SK-N-MC (cell line): ENCODE measurements at places on chromosomes 2 and 18.

DNA sequence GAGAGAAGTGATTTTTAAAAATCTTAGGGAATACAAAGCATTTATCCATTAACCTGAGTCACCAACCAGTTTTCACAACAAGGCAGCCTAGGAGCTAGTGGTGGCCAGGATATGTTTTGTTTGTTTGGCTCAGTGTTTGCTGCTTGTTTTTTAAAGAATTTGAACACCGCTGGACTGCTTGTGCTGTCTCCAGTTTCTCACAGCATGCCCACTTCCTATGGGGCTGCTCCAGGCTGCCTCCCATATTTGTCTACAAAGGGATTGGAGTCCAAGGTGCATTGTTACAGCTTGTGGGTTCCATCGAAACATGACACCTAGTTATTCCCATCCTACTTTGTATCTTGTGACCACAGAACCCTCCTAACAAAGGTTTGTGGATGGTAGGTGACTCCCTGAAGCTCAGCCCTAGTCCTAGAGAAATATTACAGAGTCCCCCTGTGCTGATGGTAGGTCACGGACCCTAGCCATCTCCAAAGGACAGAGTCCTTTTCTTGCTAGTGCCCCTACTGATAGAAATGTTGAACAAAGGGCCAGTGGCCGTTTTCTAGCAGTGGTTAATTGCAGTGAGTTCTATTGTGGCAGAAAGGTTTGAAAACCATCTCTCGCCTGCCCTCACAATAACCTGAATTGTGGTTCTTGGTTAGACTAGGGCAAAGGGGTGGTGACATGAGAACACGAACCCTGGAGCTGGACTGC lies 23.2 kb downstream of the GPR39 start:
- DNase-seq: no peak

DNA sequence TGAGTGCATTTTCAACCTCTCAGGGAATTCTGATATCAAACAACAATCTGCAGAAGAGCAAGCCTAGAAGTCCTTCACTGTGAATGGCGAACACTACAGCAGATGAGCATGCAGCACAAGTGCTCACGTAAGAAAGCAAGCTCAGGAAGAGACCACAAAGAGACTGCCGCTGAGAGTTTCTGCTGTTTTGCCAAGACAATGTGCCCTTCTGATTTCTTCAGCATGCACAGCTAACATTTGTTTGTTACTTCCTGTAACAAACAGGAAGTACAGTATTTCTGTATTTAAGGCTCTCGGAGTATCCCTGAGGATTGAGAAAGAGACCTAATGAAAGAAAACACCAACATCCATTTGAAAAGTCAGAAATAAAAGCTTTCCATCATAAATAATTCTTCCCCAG lies 45.9 kb downstream of the MBOAT2 start:
- DNase-seq: no peak

- DNase-seq: no peak
These were observed 255.4 kb downstream of the NDUFA10 start for GRCh38 chr2:239769554-239770245.

DNA sequence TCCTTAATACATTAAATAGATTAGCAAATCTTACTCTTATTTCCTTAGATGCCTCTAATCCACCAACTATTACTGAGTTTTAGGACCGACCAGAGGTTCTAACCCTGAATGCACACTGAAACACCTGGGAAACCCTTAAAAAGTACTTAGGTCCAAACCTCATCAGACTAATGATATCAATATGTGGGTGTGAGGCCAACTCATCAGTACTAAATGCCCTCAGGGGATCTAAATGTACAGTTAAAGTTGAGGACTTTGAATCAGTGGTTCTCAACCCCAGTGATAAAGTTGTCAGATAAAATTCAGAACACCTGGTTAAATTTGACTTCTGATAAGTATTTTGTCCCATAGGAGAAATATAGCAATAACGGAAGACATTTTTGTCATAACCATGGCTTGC lies 20.9 kb downstream of the MMADHC start:
- DNase-seq: no peak

DNA sequence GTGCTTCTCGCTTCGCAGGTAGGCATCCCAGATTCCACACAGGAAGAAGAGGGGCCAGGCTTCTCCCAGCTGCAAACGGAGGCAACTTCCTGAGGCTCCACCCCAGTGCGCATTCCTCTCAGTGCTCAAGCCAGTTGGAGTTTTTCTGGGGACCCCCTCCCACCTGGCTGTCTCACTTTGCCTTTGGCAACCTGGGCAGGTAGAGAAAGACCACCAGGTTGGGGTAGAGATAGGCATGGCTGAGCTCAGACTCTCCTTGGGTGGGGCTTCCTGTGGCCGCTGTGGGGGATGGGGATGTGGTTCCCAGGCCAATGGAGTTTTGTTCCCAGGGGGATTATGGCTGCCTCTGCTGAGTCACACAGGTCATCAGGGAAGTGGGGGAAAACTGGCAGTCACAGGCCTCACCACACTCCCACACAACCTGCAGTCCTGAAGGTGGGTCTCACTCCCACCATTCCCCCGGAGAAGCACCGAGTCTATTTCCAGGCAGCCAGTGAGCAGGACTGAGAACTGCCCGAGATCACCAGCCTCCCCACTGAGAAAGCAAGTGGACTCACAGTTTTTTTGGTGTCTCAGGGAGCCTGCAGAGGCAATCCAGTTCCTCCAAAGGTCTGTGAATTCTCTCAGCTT lies 38.1 kb downstream of the SLC39A10 start:
- no peak for DNase-seq

DNA sequence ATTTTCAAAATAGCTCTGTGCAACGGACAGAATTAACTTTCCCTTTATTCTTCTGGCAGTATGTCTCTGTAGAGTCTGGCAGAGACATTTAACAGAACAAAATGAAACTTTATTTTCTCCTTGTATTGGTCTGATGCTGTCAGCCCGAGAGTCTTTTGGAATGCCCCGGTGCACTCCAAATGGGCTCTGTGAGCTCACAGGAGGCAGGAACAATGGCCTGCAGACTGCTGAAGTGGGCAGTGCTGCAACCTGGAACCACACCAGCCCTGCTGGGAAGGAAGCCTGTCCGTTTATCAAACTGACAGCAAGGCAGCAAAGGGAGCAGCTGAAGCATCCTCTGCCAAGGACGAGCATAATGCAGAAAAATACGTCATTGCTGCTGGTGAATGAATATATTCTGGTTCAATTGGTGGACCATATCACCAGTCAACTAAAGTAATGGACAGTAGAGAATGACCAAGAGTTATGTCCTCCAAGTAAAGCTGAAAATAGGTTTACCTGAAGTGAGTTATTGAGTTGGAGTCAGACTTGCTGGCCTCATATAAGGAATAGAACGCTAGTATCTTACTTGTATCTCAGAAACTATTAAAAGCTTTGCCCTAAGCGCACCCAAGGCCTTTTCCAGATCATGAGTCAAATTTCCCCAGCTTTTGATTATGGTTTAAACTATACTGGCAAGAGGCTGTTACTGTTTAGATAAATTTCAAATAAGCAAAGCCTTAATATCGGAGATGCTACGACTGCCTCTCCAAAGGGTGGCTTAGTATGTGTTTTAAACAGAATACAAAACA lies 207.6 kb upstream of the TANK start:
- no peak for DNase-seq

GRCh38 chr18:36564841-36565240 lies 264.0 kb downstream of the TPGS2 start:
- DNase-seq: no peak

DNA sequence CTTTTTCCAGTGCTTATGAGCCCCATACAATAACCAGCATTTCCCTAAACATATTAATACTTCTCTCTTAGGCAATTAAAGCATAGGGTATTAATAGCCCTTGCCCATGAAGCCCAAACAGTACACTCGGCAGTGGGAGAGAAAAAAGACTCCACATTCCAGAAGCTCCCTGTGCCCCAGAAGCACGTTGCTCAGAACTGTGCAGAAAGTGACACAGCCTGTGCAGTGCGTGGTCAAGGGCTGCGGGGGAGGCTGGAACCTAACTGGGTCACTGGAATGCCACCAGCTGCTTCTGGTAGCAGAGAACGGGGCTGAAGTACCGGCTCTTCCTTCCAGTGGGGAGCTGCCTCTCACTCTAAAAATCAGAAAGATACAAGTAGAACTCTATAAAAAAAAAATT lies 32.7 kb downstream of the EIPR1 start:
- no peak for DNase-seq

DNA sequence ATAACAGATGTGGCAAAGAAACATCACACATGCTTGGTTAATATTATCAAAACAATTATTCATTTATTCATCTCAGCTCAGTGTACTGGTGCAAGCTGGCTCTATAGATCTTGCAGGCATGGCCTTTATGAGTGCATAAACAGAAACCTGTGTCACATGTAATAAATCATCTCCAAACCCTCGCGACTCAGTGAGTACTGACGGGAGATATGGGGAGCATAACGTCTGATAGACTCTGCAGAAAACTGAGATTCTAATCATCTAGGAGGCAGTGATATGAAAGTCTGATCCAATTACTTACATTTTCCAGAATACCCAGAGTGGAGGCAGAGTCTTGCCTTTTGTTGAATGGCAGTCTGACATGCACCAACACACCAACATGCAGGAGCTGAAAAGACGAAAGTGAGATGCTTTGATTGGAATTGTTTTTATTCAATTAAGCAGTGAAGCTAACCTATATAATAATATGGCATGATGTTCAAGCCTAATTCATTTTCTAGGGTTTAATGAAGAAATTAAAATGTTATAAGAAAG lies 416.8 kb downstream of the RNF144A start:
- no peak for DNase-seq

GRCh38 chr2:145038041-145038525 lies 518.2 kb upstream of the ZEB2 start:
- DNase-seq: no peak

- DNase-seq: no peak
These were observed 99.0 kb downstream of the ZFP36L2 start for GRCh38 chr2:43127208-43127940.

- DNase-seq: no peak
These were observed 40.4 kb downstream of the CYRIA start for GRCh38 chr2:16625201-16625729.

- DNase-seq: no peak
These were observed 6.2 kb downstream of the PRKD3 start for GRCh38 chr2:37318401-37318800.

- DNase-seq: no peak
These were observed 10.9 kb downstream of the INO80D start for GRCh38 chr2:206075113-206075512.

DNA sequence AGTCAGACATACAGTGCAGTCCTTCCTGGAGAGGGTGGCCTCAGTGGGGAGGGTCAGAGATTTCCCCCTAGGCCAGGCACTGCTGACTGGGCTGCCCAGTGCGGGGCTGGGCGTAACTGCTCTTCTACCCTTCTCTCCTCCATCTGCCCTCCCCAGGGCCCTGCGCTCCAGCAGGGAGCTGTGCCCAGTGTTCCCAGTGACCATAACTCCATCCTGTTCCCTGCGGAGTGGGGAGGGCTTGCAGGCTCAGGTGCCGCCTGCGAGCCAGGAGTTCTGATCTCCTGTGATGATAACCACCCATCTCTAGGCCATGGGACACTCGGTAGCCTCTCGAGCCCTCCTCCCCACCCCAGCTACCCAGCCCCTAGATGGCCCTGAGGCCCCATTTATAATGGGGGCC lies 107.6 kb downstream of the SMAD7 start:
- no peak for DNase-seq

- DNase-seq: no peak
These were observed 552.3 kb downstream of the TDRD15 start for GRCh38 chr2:21676041-21676440.

- DNase-seq: no peak
These were observed 20.2 kb upstream of the SSB start for GRCh38 chr2:169778446-169778845.

DNA sequence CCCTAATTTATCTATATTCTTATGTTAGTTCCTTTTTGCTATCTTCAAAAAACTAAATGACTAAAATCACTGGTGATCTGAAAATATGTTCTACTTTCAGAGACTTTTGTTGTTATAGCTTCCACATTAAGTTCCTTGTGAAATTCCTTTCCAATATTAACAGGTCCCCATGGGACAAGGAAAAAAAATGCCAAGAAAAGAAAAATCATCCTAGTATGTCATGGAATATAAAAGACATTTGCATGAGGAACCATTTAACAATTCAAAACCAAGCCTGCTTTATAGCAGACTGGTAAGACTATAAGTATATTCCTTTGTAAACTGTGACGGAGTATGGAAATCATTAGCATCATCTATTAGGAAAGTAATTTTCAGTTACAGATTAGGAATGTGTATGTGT lies 48.1 kb downstream of the COBLL1 start:
- DNase-seq: no peak

GRCh38 chr2:148592791-148593190 lies 51.8 kb upstream of the EPC2 start:
- DNase-seq: no peak

DNA sequence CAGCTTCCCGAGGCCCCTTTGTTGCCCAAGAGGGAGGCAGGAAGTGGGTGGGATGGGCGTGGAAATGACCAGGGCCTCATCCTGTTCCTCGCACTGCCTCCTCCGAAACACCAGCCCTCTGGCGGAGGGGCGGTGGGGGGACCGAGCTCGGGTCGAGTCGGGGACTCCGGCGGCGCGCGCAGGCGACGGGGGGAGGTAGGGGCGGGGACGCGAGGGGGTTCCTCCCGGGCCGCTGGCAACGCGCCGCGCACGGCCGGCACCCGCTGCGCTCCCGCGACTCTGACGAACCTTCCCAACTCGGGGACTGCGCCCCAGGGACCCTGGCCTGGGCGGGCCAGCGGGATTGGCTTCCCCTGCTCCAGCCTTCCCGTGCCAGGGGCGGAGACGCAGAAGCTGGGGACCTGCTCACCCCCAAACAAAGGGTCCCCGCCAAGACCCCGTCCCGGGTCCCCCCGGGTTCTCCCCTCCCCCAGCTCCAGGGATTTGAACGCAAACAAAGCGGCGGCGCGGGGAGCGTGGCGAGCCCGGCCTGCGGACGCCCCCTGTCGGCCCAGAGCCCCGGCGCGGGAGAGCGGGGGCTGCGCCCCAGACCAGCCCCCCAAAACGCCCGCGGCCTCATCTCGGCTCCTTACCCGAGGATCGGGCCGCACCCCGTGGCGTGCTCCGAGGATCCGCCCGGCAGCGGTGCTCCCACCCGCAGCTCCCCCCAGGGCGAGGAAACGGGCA lies 1.2 kb downstream of the SEMA4C start:
- DNase-seq: no peak

DNA sequence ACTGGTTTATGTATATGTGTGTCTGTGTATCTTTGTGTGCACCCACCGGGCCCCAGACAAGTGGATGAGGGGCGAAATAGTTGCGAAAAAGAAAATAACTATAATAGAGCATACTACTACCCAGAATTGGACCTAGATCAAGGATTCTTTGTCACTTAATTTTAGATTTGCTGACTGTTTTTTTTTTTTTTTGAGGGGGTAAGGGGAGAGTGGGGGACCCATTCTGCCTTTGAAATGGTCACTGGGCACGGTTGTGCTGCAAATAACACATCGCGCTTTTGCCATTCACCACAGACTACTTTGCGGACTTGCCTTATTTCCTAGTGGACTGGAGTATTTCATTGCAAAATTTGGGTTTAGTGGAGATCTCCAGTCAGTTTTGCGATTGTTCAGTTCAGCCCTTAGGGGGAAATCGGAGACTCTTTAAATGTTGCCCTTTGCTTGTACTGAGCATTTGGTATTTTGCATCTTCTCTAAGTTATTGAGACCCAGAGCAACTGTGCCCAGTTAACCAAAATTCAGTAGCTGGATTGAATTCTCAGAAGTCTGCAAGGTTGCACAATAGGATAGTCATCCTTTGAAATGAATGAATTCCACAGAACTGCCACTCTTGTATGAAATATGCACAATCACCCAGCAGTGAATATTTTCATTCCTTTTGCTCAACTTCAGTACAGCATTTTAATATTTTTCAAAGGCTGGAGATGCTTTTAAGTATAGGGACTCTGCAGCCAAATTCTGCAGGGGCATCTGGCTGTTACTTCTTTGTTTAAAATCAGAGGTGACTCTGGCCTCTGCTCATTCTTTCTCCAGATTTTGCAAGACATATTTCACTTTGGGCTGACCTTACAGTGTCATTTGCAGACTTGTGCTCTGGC lies 2.9 kb downstream of the TRIB2 start:
- DNase-seq: no peak
